ENCODE measurements at places on chromosomes 4 and X.

DNA sequence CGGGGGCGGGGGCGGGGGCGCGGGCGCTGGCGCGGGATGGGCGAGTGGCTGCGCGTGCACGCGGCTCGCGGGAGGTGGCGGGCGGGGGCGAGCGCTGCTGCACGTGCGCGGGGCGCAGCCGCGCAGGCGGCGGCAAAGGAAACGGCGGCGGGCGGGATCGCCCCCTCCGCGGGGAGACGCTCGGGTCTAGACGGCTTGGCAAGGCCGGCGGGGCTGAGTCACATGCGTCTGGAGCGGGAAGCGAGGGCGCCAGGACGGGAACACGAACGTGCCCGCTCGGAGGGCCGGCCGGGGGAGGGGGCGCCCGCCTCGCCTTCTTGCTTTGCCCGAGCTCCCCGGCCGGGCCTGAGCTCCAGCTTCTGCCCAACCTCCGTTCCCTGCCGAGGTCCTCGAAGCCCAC lies 4.3 kb upstream of the HAUS7 start:
- DNase-seq, result peak; percentile 13

DNA sequence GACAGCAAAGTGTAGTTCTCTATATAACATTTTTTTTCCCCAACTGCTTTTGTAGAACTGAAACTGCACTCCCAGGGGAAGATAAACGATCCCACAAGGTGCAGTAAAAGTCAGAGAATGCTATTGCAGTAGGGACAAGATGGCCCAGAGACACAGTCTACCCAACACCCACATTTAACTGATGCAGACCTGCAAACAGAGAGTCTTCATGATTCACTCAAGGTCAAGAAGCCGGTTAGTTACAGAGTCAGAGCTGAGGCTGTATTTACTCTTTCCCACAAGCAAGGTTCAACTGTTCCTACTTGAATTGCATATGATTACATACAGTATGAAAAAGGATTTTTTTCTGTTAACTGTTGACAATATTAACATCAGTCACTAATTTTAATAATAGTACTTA lies 654.6 kb downstream of the IL1RAPL1 start:
- DNase-seq, result no peak

DNA sequence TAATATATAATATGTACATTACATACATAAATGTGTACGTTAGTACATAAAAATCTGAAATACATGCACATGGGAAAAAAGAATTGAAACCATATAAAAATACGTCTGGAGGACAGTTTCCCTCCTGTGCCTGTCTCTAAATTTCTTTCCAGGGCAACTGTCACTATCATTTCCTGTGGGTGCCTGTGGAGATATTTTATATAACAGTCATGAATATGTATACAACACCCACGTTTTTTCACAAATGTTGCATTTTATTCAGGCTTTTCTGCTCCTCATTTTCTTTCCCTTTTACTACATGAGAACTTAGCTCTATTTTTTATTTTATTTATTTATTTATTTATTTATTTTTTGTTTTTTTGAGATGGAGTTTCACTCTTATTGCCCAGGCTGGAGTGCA lies 24.2 kb upstream of the GRPEL1 start:
- DNase-seq, result no peak

GRCh38 chrX:2533424-2533823 lies 32.6 kb upstream of the DHRSX start:
- DNase-seq, result no peak

GRCh38 chrX:537151-537550 lies 93.4 kb upstream of the SHOX start:
- DNase-seq, result no peak

DNA sequence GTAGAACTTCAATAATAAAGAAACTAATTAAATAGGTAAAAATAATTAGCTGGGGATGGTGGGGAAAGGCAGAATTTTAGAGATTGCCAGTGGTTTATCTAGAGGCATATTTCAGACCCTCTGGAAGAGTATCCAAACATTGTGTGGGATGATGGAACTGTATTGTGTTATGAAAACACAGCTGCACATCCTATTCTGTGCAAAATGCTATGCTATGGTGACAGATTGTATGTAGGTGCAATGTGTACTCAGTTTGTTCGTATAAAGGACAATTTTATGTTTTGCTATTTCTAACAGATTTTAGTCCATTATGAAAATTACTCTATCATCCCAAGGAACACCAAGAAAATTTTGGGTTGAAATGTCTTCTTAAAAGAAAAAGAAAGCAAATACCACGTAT lies 1054.7 kb downstream of the PDHA2 start:
- DNase-seq, result no peak

DNA sequence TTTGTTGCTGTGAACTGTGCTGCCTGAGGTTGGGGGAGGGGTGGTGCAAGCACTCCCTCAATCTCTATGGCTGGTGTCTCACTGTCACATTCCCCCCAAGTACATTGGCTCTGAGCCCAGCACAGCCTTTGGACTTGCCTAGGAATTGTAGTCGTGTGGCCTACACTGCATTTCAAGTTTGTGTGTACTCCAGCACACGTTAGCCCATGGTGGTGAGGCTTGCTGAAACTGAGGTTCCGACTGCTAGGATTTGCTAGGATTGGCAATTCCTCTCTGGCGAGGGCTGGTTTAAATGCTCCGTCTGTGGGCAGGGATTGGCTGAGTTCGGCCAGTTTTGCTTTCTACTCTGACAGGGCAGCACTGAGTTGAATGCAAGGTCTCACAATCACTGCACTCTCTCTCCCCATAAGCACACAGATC lies 121.7 kb upstream of the CXXC4 start:
- no peak for DNase-seq

DNA sequence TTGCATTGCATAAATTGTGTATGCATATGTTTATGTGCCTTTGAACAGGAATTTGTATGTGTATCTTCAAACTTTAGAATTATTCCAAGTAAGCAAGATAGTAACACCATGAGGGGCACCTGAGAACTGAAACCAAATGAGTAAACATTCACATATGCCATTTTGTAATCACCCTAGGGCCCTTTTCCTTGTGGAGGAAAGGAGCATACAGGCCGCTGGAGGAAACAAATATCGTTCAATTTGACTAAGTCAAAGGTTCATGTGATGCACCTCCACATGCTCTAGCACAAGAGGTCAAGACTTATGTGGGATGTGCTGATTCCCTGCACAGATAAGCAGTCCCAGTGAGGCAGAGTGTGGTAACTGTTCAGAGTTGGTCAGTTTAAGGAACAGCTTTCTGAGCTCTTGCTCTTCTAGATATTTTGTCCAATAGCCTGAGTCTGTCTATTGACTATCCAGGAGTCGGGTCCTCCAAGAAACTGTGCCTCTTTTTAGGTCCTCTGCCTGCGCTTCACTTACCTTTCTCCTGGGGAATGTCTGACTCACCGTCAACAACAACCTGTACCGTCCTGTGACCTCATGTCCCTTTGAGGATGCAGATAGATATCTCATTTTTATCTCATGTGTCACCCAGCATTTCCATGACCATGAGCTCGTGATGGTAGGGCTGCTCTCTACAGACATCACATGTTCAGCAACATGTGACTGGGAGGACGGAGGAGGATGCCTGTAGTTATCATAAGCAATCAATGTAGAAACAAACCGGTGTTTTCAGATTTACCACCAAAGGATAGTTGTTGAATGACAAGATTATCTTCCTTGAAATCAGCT lies 196.9 kb downstream of the NWD2 start:
- DNase-seq, result no peak

DNA sequence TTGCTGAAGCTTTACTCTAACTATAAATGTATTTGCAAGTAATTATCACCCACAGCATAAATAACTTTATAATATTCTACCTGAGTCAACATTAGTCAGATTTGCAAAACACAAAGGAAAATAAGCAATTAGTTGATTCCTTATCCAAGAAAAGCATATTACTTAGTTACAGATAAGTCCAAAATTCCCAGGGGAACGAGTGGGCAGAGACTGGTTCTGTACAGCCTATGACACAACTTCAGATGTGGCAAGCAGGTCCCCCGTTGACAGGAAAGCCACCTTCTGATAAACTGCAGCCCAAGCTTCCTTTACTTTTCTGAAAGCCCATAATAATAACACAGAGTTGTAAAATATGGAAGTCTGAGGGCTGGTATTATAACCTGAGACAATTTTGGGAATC lies 62.4 kb upstream of the NDP start:
- no peak for DNase-seq

DNA sequence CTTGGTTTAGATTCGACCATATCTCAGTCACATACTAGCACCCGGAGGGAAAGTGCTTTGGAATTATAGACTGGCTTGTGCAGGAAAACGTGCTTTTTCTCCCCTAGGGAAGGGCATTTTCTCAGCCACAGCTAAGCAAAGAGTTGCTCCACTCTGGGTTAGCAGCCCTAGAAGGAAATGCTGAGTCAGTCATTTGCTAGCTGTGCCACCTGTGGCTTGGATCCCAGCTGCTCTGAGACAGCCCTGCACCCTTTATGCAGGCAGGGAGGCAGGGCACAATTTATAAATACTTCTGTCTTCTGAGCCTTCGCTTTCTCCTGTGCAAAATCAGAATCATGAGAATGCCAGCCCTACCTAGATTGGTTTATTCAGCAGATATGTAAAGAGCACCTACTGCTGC lies 1.3 kb upstream of the USP51 start:
- no peak for DNase-seq

GRCh38 chrX:119150163-119151050 lies 22.8 kb upstream of the KIAA1210 start:
- no peak for DNase-seq

GRCh38 chrX:101385026-101385684 lies 836 bp downstream of the BTK start:
- no peak for DNase-seq

DNA sequence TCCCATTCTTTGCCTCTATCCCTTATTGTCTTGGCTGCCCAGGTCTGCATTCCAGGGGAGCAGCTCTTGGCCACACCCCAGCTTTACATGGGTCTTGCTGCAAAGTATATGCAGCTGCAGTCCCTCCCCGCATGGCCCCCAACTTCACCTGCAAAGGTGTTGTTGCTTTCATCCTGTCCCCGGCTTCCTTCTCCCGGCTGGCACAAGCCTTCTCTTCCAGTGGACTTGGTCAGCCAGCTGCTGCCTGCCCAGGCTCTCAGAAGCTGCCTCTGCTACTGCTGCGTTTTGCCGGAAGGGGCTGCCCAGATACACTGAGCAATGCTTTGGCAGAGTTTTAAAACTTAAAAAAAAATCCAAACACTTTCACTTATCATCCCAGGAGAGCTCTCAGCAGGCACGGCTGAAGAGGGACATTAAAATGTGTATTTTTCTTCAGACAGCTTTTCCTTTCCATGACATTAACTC lies 121.2 kb upstream of the PDLIM3 start:
- DNase-seq, result no peak

GRCh38 chr4:158018831-158019230 lies 154.0 kb downstream of the GASK1B start:
- no peak for DNase-seq

- DNase-seq, result no peak
Observed at GRCh38 chrX:445727-446126, 59.0 kb upstream of the PPP2R3B start.

- no peak for DNase-seq
Observed at GRCh38 chrX:154025230-154025629, 5.5 kb upstream of the IRAK1 start.

GRCh38 chr4:186104114-186104889 lies at the start of gene FAM149A:
FAM149A (plus strand) TSS chr4:186104704.
- no peak for DNase-seq

- DNase-seq, result no peak
Observed at GRCh38 chr4:17246656-17247055, 265.2 kb downstream of the QDPR start.

DNA sequence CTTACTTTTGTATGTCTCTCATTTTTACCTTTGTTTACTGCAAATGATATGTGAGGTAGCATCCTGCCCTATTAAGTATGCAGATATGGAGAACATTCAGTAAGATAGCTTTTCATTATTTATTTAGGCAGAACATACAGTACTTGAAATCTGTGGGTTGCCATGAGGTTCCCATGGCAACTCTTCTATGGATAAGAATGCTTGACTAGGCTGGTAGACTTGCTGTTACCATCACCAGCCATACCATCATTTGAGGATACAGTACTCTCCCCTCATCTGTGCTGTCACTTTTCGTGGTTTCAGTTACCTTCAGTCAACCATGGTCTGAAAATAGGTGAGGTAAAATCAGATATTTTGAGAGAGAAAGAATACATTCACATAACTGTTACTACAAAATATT lies 56.7 kb downstream of the NAF1 start:
- DNase-seq, result no peak

- no peak for DNase-seq
Observed at GRCh38 chr4:123120473-123120872, 198.1 kb upstream of the NUDT6 start.

GRCh38 chrX:115591856-115592842 lies 31.2 kb downstream of the PLS3 start:
- DNase-seq, result no peak

- DNase-seq, result no peak
Observed at GRCh38 chrX:19785647-19786046, 101.8 kb downstream of the SH3KBP1 start.

GRCh38 chr4:52234561-52235440 lies 183.7 kb downstream of the SPATA18 start:
- DNase-seq, result no peak

DNA sequence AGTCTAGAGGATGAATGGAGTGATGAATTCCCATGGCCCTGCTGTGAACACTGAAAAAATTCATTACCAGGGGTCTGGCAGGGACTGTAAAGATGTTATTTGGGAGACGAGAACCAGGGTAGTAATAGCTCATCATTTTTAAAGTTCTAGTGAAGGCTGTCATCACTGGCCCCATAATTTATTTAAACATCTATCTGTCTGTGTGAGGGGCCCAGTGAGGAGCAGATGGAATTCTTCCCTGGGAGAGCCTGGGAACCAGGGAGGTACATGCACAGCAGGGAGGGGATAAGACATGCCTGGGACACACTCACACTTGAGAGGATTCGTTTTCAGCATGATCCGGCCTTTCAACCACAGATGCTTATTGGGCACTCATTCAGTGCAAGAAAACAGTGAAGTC lies 162.0 kb downstream of the PDGFRA start:
- no peak for DNase-seq

- DNase-seq, result no peak
Observed at GRCh38 chrX:136961594-136962135, 72.1 kb downstream of the GPR101 start.

- no peak for DNase-seq
Observed at GRCh38 chr4:117331817-117332216, 246.4 kb upstream of the TRAM1L1 start.

- no peak for DNase-seq
Observed at GRCh38 chrX:97400492-97400891, 516.8 kb downstream of the RPA4 start.

DNA sequence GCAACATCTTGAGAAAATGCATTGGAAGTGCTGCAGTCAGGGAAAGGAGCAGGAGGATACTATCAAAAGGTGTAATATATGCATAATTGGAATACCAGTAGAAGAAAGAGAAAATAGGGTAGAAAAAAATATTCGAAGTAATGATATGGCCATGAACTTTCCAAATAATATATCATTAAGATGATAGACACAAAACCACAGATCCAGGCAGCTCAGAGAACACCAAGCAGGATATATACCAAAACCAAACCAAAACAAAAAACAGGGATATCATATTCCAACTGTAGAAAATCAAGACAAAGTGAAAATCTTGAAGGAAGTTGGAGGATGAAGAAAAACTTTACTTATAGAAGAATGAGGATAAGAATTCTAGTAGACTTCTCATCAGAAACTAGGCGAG lies 9.7 kb upstream of the POLA1 start:
- no peak for DNase-seq

All from neural crest cell (in vitro differentiated cells).